ENCODE measurements at places on chromosomes 7 and 10.
A peak's percentile ranks its signal among the peaks of the same experiment; 100 is the strongest.

- no peak for DNase-seq
Measured at GRCh38 chr10:119420950-119421875, 121.3 kb downstream of the RGS10 start.

DNA sequence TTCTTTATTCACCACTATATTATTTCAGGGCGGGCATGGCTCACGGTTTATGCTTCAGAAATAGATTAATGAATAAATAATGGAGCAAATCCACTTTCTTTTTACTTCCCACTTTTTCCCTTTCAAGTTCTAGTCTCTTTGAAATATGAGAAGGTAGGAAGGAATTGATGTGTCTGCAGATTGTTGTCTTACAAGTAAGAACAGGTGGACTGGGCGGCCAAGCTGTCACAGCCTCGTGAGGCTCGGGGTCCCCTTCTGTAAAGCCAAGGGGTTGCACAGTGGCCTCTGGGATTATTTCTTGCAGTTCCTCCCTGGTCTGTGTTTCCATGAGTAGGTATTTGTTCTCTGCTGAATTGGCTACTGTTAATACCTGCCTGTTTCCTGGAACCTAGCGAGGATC lies 11.2 kb downstream of the VWA2 start:
- DNase-seq: no peak

DNA sequence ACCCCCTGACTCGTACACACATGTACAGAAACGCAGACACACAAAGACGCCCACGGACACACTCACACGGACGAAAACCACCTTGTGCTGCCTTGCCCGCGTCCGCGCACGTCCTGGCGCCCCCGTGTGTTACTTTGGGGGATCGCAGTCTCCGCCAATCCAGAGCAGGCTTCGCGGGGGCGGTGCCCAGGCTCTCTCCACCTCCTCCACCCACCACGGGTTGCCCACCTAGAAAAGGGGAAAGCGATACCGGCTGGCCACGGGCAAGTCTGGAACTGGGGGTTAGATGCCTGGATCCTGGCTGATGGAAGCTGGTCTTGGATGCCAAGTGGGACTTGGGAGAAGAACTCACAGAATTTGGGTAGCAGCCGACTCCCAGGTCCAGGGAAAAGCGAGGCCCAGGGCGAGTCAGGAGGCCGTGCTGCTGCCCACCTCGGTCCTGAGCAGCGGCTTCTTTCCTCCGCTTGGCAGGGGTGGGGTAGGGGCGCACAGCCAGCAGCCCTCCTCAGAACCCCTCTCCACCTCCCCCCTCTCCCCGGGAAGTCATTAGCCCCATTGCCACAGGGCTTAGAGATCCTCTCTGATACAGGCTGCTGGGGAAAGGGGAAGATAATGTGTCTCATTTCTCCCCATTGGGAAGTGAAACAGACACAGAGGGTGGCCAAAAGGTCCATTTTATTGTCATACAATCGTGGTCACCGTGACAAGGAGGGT lies 4.6 kb upstream of the VGF start:
- DNase-seq: peak; percentile 67

DNA sequence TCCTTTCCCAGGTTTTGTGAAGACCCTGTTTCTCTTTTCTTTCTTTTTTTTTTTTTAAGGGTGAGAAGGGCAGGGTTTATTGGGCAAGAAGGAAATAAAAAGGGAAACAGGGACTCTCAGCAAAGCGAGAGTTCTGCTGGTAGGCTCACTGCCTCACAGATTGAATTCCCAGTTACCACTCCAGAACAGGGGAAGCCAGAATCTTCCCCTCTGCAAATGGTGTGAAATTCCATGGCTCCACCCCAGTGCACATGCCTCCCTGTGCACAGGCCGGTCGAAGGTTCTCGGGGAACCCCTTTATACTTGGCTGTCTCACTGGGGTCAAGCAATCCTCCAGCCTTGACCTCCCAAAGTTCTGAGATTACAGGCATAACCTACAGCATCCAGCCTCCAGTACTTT lies 10.5 kb upstream of the GUSB start:
- DNase-seq: no peak

GRCh38 chr10:70493660-70494234 lies 15.2 kb downstream of the PALD1 start:
- DNase-seq: no peak

DNA sequence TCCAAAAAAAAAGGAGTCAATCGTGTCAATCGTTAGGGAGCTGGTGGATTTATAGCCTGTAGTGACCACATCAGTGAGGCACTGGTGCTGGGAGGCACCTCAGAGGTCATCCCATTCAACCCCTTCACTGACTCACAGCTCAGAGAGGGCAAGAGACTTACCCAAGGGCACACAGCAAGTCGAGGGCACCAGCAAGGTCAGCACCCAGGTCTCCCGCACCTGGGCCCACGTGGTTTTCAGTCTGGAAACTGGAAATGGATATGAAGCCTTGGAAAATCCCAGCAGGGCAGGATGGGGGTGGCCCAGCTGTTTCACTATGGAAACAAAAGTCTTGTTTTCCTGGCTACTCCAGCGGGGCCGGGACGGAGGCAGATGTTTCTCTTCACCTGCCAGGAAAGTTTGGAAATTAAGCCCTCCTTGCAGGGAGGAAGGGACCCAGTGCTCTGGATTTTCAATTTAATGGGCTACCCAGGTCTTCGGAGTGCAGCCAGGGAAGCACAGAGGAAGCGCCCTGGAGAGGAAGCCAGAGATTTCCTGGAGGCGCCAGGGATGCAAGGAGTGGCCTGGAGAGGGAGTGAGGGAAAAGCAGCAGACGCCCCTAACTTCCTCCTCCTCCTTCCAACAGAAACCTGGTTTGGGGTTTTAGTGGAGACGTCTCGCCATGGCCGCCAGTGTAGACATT lies 157.2 kb upstream of the TNRC18 start:
- no peak for DNase-seq

GRCh38 chr7:109735881-109736280 lies 1166.2 kb downstream of the DNAJB9 start:
- DNase-seq: no peak

- no peak for DNase-seq
Measured at GRCh38 chr7:106588422-106589197, 72.3 kb downstream of the CCDC71L start.

DNA sequence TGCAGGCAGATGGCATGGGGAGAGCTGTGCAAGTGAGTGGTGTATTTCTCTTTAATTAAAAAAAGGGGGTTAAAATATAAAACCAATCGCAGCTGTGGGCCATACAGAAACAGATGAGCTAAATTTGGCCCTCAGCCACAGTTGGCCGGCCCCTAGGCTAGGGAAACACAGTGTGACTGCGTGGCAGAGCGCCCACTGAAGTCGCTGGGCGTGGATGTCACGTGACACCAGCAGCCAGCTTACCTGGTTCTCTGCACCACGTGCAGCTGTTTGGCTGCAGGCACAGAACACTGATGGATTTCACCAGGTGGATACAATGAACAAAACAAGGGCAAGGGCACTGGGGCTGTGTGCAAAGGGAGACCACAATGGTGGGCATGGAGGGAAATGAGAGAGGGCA lies 119.3 kb upstream of the ZNF746 start:
- no peak for DNase-seq

DNA sequence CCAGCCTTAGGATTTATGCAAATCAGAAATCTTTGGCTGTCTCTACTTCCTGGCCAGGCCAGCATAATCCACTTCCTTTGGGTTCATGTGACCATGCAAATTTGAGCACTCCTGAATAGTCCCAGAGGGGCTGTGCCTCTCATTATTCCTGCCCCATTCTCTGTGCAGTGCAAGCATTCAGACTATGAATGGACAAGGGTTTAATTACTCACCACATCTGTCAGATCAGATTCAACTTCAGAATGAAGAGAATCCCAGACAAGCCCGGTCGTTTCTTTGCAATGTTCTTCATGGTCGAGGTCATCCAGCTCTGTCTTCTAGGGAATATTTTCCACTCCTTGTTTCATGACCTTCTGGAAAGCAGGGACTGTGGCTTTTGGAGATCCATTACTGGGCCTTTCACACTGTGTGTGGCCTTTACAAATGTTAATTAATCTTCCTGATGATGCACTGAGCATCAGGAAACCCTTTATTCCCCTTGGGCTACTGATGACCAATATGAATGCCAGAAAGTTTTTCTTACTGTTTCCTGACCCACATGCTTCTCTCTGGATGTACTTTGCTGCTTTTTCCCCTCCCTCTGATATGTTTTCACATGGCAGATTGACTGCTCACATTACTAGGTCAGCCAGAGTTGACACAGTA lies 217.6 kb upstream of the TCF7L2 start:
- DNase-seq: no peak

GRCh38 chr7:118949031-118949430 lies 724.5 kb downstream of the ANKRD7 start:
- no peak for DNase-seq

DNA sequence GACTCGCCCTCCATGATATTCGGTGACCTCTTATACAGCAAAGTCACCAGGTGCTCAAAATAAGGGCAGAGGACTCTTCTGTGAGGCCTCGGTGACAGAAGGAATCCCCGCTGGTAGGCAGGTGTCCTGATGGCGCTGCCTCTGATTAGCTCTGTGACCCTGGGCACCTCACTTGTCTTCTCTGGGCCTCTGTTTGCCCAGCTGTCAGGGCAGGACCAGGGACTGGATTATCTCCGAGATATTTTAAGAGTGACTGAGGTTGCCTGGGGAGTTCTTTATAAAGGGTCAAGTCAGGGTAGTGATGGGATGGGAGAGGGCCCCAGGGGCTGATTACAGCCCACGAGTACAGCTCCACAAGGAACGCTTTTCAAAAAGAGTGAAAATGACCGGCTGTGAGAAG lies 70.9 kb upstream of the SAMD8 start:
- DNase-seq: no peak

DNA sequence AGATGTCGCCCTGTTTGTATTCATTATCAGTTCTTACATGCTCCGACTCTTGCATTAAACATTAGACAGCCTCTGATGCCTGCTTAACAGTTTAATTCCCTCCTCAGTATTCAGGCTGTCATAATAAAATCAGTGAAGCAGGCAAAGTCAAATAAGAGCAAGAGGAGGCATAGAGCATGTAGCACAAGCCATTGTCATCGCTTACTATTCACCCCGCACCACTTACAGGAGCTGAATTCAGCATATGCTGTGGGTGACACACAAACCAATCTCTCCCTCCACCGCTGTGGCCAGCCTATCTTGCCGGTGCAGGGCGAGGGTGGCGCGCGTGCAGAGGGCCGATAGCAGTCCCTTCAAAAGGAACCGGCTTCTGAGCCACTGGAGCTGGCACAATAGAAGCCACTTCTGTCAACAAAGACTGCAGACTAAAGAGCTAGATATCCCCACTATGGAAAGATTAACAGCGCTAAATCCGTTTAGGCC lies 433.2 kb upstream of the MGMT start:
- no peak for DNase-seq

- DNase-seq: no peak
Measured at GRCh38 chr10:23408330-23408976, 30.4 kb upstream of the OTUD1 start.

DNA sequence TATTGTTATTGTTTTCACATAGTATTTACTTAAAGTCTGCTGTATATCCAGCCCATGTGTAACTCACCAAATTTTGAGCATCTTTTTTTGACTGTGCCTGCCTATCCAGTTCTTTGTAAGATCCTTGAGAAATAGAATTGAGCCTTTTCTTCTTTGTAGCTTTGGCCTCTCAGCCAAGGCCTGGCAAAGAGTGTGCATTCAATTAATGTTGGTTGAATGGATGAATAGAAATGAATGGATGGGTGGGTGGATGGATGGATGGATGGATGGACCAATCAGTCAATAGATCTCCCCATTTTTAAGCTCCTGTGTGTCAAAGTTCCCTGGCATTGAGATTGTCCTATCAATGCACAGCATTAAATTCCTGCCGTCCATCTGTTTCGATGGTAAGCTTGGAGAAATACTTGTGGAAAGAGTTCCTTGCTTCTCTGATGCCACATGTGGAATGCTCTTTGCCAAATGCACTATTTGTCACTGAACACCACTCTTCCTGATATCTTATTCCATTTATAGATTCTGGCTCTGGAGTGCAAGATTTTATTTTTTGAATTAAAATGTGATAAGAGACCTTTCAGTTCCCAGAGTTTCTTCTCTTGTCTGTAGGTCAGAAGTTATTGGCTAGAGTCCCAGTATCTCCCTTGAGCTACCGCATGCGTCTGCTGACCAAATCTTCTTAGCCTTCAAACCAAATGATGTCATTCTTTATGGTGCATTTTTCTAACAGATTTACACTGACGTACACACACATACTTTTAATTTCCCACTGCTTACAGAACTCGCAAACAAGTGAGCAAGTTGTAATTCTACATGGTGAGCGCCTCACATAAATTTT lies 20.7 kb upstream of the ADRB1 start:
- DNase-seq: no peak

GRCh38 chr7:139886206-139886605 lies 57.1 kb downstream of the TBXAS1 start:
- DNase-seq: no peak

- DNase-seq: no peak
Measured at GRCh38 chr7:50926049-50926448, 143.4 kb upstream of the GRB10 start.

DNA sequence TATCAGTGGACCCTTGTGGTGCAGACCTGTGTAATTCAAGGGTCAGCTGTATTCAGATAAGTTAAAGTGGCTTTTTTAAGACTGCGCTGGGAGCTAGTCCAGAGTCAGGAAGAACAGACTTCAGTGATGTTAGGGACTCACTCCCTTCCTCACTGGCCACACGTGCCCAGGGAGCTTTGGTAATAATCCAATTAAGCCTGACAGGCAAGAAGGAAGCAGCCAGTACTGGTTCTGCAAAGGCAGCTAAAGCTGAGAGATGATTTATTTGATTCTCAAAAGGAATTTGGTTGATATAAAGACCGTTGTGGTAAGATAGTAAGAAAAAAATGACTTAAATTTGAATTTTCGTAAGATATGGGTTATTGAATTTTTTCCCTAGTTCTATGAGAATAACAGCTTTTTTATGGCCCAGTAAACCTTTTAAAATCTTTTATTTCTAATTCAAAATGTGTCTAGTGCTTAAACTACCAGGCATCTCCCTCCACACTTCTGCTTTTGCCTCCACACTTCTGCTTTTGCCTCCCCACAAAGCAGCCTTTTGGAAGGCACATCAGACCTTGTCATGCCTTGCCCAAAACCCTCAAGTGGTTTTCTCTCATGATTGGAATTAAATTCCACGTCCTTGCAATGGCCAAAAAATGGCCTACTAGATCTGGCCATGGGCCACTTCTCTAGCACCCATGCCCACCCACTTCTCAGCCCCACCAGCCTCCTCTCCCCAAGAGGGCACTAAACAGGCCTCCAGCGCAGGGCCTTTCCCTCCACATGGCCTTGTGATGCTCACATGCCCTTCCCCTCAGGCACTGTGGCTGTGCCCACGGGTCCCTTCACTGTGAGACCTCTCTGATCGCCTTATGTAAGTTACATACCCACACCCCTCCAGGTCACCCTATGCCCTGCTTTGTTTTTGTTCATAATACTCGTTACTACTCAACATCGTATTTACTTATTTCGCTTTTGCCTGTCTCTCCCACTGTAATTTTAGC lies 92.5 kb downstream of the POU6F2 start:
- no peak for DNase-seq
